MM.1S (cell line): ENCODE measurements at places on chromosomes 4 and X.
A peak's percentile ranks its signal among the peaks of the same experiment; 100 is the strongest.

DNA sequence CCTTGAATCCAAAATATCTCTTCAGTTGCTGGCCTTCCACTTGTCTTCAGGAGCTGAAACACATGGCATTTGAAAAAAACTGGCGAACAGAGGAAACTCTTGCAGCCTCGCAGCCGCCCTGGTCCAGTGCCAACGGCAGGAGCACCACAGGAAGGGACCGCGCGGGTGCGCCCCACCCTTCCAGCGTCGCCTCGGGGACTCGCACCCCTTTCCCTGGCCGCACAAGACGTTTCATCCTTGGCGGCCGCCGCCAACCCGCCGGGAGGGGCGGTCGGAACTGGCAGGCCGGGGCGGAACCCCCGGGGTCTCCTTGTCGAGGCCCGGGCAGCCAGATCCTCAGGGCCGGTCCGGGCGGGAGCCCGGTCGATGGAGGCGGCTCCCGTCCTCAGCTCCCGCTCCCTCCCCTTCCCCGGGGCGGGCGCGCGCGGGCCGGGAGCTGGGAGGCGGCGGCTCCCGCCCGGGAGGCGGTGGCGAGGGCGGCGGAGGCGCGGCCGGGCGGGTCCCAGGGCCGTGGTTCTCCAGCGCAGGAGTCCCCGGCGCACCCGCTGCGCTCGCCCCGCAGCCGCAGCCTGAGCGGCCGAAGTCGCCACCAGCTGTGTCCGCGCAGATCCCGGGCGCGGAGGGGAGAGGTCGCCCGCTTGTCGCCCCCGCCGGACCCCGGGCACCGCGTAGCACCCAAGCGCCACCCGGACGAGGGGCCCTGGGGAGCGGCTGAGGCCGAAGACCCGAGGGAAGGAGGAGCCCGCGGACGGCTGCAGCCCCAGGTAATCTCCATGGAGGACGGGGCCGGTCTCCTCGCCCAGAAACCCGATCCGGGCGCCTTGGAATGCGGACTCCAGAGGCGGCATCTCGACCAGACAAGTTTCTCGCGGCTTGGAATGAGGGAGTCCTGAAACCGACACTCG lies 886 bp upstream of the NDST3 start:
- no peak for DNase-seq

GRCh38 chr4:21962691-21963090 lies 14.1 kb upstream of the KCNIP4 start:
- no peak for DNase-seq

DNA sequence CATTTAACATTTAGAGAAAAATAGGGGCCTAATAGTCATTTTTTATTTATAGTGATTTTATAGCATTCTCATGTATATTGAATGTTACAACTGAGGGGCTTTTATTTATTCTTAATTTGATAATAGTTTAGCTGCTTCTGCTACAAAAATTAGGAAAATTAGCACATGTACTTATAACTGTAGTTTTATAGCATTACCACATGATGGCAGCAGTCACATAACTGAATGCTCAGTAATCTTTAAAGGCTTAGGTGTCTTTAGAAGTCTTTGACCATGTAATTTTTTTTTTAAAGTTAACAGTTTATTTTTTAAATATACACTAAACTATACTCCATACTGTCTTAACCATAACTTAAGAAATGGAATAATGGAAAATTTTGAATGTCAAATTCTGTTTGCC lies 136.6 kb downstream of the STAG2 start:
- DNase-seq, result peak; percentile 52

- no peak for DNase-seq
These were observed 13.0 kb upstream of the NDUFC1 start for GRCh38 chr4:139315221-139315675.

DNA sequence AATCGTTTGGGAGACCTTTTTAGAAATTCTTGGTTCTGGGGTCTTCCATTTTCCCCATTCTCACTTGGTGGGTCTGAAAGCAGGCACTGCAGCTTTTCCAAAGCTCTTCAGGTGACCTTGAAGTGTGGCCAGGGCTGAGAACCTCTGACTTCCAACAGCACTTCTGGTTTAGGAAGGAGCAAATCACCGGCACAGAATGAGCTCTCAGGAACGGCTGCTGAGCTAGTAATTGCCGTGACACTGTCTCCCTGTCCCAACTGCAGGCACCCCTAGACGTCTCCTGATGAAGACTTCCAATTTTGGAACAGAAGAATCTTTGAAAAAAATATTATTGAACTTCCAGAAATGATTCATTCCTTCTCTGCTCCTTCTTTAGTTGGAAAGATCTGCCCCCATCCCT lies 31.3 kb downstream of the CD38 start:
- no peak for DNase-seq

GRCh38 chr4:37976991-37977470 lies 16.8 kb downstream of the PTTG2 start:
- DNase-seq, result peak; percentile 63

GRCh38 chrX:120731386-120731785 lies 101.5 kb upstream of the C1GALT1C1 start:
- DNase-seq, result no peak

DNA sequence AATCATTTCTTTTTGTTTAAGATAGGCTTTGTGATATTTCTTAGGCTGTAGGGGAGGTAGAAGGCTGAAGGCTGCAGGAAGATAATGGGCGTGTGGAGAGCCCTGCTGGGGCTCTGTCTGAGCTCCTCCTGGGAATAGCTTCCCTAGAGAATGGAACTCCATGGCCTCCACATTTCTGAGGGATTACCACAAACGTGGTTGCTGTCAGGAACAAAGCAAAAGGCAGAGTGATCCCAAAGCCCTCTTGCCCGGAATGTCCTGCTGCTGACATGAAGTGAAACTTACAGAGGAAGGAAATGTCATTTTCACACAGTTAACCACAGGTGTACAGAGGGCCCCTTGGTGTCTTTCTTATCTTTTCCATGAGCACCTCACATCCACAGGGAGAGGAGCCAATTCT lies 89.3 kb downstream of the DDIT4L start:
- DNase-seq, result peak; percentile 52

GRCh38 chrX:133984857-133985163 lies 584 bp downstream of the GPC3 start:
- no peak for DNase-seq
